ENCODE measurements at places on chromosomes 16 and 17. TPM values are rescaled to one million over a fixed set of nuclear protein-coding genes. Genes with fewer than 3 reads are reported as not detected.

SOX9 gene
- total RNA-seq, result 21.7 TPM

MMP28 gene
- 6.4 TPM for total RNA-seq

TP53TG3F gene
- not detected for total RNA-seq

KRT24 gene
- total RNA-seq, result not detected

SNAI3 gene
- 2.0 TPM for total RNA-seq

KRT31 gene
- total RNA-seq, result not detected

CCL17 gene
- not detected for total RNA-seq

NUPR1 gene
- 21.3 TPM for total RNA-seq

MAF gene
- not detected for total RNA-seq

SARM1 gene
- 8.6 TPM for total RNA-seq

SOST gene
- not detected for total RNA-seq

SLC4A1 gene
- total RNA-seq, result not detected

GRCh38 chr16:48912360-48912759, 302.4 kb upstream of the N4BP1 start:
- no peak overlapping the region for H3K4me3 ChIP-seq
- DNase-seq, result no peak
- H3K36me3 ChIP-seq, result no peaks in the 10 kb centered on the region

GRCh38 chr17:81387100-81388090, 7.9 kb upstream of the BAHCC1 start:
- no peak overlapping the region for H3K27ac ChIP-seq
- peaks cover 3% of the 10 kb centered on the region for H3K4me1 ChIP-seq
- no peak for DNase-seq
- H3K4me3 ChIP-seq, result peak overlapping the region; percentile 66
- no peaks in the 10 kb centered on the region for H3K27me3 ChIP-seq

GRCh38 chr17:4272972-4273368, 9.2 kb upstream of the ANKFY1 start:
- no peak overlapping the region for H3K27ac ChIP-seq
- H3K27me3 ChIP-seq, result no peaks in the 10 kb centered on the region
- no peak overlapping the region for H3K4me3 ChIP-seq
- H3K36me3 ChIP-seq, result 0 out of 2 replicates have a peak, but pooled peaks cover 9% of the 10 kb centered on the region

- no peak overlapping the region for H3K27ac ChIP-seq
- no peaks in the 10 kb centered on the region for H3K36me3 ChIP-seq
- DNase-seq, result no peak
- no peaks in the 10 kb centered on the region for H3K4me1 ChIP-seq
Observed at GRCh38 chr16:67919622-67920221, 11.9 kb downstream of the CTRL start.

- H3K36me3 ChIP-seq, result no peaks in the 10 kb centered on the region
- no peaks in the 10 kb centered on the region for H3K4me1 ChIP-seq
- peaks cover 70% of the 10 kb centered on the region for H3K27me3 ChIP-seq
- H3K4me3 ChIP-seq, result no peak overlapping the region
- no peak for DNase-seq
Observed at GRCh38 chr17:73776351-73777130, 132.3 kb upstream of the SDK2 start.

GRCh38 chr17:28901866-28902818, 737 bp downstream of the DHRS13 start:
- no peaks in the 10 kb centered on the region for H3K27me3 ChIP-seq
- no peaks in the 10 kb centered on the region for H3K36me3 ChIP-seq
- no peak for DNase-seq
- no peak overlapping the region for H3K27ac ChIP-seq
- peak overlapping the region; percentile 73 for H3K4me3 ChIP-seq
- H3K4me1 ChIP-seq, result peaks cover 18% of the 10 kb centered on the region

DNA sequence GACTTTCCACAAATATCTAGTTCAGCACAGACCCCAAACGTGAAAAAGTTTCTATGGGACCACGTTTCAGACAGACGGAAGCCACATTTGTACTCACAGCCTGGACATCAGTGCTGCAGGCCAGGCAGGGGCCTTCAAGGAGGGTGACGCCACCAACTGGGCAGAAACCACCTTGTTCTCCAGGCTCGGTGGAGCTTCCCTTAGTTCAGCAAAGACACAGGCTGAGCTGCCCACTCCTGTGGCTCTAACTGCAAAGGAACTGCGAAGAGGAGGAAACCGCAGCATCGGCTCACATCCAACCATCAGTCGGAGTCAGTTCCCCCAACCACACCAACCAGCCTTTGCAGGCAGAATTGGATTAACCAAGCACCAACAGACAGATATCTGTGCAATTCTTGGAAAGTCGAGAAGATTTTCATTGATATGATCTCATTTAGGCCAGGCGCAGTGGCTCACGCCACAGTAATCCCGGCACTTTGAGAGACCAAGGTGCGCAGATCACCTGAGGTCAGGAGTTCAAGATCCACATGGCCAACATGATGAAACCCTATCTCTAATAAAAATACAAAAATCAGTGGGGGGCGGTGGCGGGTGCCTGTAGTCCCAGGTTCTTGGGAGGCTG, 73.3 kb upstream of the CNEP1R1 start:
- no peaks in the 10 kb centered on the region for H3K36me3 ChIP-seq
- H3K4me3 ChIP-seq, result no peak overlapping the region
- H3K4me1 ChIP-seq, result no peaks in the 10 kb centered on the region
- peaks cover 41% of the 10 kb centered on the region for H3K27me3 ChIP-seq

- no peaks in the 10 kb centered on the region for H3K36me3 ChIP-seq
- H3K4me1 ChIP-seq, result no peaks in the 10 kb centered on the region
- no peak overlapping the region for H3K4me3 ChIP-seq
- no peak for DNase-seq
- H3K27ac ChIP-seq, result no peak overlapping the region
- no peaks in the 10 kb centered on the region for H3K27me3 ChIP-seq
Observed at GRCh38 chr17:9760266-9760665, 31.1 kb downstream of the DHRS7C start.

DNA sequence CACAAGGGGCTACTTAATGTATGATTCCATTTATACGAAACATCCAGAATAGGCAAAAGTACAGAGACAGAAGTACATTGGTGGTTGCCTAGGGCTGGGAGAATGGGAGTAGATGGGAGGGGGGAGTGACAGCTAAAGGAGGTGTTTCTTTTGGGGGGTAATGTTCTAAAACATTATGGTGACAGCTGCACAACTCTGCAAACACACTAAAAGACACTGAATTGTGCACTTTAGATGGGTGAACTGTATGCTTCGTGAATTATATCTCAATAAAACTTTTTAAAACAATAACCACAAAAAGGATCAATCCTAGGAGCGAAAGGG, 661 bp downstream of the LYRM9 start:
- peaks cover 24% of the 10 kb centered on the region for H3K4me1 ChIP-seq
- no peak for DNase-seq
- no peak overlapping the region for H3K27ac ChIP-seq
- H3K27me3 ChIP-seq, result no peaks in the 10 kb centered on the region

- H3K27ac ChIP-seq, result no peak overlapping the region
- no peak for DNase-seq
- H3K36me3 ChIP-seq, result peaks cover 38% of the 10 kb centered on the region
- H3K4me3 ChIP-seq, result no peak overlapping the region
- no peaks in the 10 kb centered on the region for H3K4me1 ChIP-seq
- H3K27me3 ChIP-seq, result no peaks in the 10 kb centered on the region
Observed at GRCh38 chr16:70151391-70151790, 22.2 kb upstream of the CLEC18C start.

DNA sequence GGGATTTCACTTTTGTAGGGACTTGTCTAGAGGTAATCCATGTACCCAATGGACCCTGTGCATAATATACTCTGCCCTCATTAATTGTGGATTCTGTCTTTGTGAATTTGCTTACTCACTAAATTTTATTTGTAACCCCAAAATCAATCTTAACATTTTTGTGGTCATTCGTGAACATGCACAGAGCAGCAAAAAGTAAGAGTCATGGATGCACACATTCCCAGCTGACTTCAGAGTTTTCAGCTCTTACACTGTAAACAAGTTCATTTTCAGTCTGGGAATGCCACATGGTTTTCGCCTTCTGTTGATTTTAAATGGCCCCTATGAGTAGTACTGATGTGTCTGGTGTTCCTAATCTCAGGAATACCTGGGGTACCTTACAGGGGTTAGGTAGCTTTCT, 24.3 kb downstream of the TAC4 start:
- no peak overlapping the region for H3K27ac ChIP-seq
- H3K36me3 ChIP-seq, result peaks cover 58% of the 10 kb centered on the region
- H3K27me3 ChIP-seq, result no peaks in the 10 kb centered on the region
- H3K4me1 ChIP-seq, result peaks cover 16% of the 10 kb centered on the region
- DNase-seq, result no peak

- no peaks in the 10 kb centered on the region for H3K4me1 ChIP-seq
- DNase-seq, result no peak
- H3K27ac ChIP-seq, result no peak overlapping the region
- peaks cover 42% of the 10 kb centered on the region for H3K27me3 ChIP-seq
- H3K36me3 ChIP-seq, result no peaks in the 10 kb centered on the region
Observed at GRCh38 chr16:5478036-5478435, 380.4 kb upstream of the EEF2KMT start.

DNA sequence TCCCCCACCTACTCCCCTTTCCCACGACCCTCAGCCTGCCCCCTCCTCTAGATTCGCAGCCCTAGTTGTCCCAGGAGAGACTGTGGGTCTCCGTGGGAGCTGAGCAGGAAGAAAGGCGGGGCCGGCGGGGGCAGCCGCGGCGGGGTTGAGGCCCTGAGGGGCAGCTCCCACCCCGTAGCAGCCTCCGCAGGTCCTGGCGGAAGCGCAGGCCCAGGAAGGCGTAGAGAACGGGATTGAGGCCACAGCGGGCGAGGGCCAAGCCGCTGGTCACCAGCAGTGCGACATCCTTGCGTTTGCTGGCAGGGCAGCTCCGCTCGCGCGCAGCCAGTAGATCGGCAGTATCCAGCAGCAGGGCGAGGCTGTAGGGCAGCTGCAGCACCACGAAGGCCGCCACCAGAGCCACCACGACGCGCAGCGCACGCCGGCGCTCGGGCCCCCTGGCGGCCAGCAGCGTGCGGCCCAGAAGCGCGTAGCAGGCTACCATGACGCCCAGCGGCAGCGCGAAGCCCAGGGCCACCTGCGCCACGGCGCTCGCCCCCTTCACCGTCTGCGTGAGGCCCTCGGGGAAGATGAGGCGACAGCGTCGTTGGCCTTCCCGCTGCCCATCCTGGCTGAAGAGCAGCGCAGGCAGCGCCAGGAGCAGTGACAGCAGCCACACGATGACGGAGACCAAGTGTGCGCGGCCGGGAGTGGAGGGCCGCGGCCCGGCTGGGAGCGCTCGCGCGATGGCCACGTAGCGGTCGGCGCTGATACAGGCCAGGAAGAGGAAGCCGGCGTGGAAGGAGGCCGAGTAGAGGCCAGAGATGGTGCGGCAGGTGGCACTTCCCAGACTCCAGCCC, 1.9 kb downstream of the CCR10 start:
- DNase-seq, result peak; percentile 82
- peak overlapping the region; percentile 65 for H3K4me3 ChIP-seq
- peaks cover 45% of the 10 kb centered on the region for H3K4me1 ChIP-seq
- peak overlapping the region; percentile 60 for H3K27ac ChIP-seq

- no peak overlapping the region for H3K4me3 ChIP-seq
- peaks cover 5% of the 10 kb centered on the region for H3K4me1 ChIP-seq
- no peaks in the 10 kb centered on the region for H3K36me3 ChIP-seq
- no peaks in the 10 kb centered on the region for H3K27me3 ChIP-seq
Observed at GRCh38 chr17:64315570-64315969, 52.5 kb upstream of the TEX2 start.

GRCh38 chr16:69017036-69017783, 88.2 kb upstream of the HAS3 start:
- no peaks in the 10 kb centered on the region for H3K36me3 ChIP-seq
- H3K4me1 ChIP-seq, result peaks cover 17% of the 10 kb centered on the region
- H3K4me3 ChIP-seq, result no peak overlapping the region
- H3K27ac ChIP-seq, result peak overlapping the region; percentile 72

DNA sequence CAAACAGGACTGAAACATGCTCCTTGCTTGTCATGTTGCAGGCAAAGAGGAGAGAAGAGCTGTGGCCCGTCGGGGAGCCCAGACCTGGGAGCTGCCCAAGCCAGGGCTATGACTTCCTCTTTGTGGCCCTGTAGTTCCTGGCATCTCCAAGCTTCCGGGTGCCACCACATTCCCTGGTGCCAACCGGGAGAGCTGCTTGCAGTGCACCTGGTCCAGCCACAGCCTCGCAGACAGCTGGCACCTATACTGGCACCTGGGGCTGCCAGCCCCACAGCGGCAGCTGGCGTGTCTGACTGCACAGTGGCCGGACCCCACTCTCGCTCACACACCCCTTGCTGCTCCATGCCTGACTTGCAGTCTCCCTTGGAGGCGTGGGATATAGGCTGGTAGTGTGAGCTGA, 37.1 kb upstream of the FOXJ1 start:
- H3K27me3 ChIP-seq, result no peaks in the 10 kb centered on the region
- H3K27ac ChIP-seq, result no peak overlapping the region
- no peak for DNase-seq
- H3K36me3 ChIP-seq, result no peaks in the 10 kb centered on the region

DNA sequence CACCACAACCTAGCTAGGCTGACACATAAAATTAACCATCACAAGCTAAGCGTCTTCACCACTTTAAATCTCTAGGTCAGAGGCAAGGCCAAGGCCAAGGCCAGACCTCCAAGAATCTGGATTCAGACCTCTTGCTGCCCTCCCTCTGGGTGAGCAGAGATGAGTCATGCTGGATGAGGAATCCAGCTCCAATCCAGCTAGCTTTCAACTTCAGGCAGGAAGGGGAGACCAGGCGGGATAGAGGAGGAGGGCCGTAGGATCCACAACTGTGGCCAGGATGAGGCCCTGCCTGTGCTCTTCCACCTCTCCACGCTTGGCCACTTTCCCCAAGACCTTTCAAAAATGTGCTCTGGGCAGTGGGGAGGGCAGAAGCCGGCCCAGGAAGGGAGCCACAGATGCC, 14.7 kb downstream of the LRRC75A start:
- no peaks in the 10 kb centered on the region for H3K4me1 ChIP-seq
- H3K4me3 ChIP-seq, result no peak overlapping the region
- no peak overlapping the region for H3K27ac ChIP-seq
- no peaks in the 10 kb centered on the region for H3K36me3 ChIP-seq
- H3K27me3 ChIP-seq, result no peaks in the 10 kb centered on the region

GRCh38 chr16:82033683-82034300, 1.3 kb upstream of the HSD17B2 start:
- H3K4me3 ChIP-seq, result no peak overlapping the region
- H3K27ac ChIP-seq, result no peak overlapping the region
- no peak for DNase-seq
- no peaks in the 10 kb centered on the region for H3K36me3 ChIP-seq

All from PC-9 (cell line).